ENCODE measurements at places on chromosomes 2 and 18.

DNA sequence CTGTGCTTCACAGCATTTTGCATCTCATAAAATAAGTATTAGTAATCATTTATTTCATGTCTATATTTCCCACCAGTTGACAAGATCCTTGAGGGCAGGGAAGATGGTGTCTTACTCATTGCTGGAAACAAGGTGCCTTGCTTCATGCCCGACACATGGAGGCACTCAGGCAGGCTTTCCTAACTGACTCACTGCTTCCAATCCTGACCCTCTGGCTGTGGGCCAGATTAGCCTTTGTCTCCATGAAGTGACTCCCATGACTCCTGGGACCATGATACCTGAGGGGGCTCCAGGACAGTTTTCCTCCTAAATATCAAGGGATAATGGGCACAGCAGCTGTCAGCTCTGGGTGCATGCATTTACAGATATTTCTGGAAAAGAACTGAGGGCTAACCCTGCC lies 275.1 kb downstream of the AGPS start:
- no peak for DNase-seq

GRCh38 chr18:55307505-55307904 lies 280.5 kb downstream of the TCF4 start:
- no peak for DNase-seq

GRCh38 chr2:180542511-180542910 lies 437.9 kb upstream of the UBE2E3 start:
- no peak for DNase-seq

- no peak for DNase-seq
Observed at GRCh38 chr2:48089644-48090043, 183.3 kb upstream of the FBXO11 start.

GRCh38 chr2:111068435-111069058 lies 52.2 kb upstream of the BCL2L11 start:
- DNase-seq: no peak

DNA sequence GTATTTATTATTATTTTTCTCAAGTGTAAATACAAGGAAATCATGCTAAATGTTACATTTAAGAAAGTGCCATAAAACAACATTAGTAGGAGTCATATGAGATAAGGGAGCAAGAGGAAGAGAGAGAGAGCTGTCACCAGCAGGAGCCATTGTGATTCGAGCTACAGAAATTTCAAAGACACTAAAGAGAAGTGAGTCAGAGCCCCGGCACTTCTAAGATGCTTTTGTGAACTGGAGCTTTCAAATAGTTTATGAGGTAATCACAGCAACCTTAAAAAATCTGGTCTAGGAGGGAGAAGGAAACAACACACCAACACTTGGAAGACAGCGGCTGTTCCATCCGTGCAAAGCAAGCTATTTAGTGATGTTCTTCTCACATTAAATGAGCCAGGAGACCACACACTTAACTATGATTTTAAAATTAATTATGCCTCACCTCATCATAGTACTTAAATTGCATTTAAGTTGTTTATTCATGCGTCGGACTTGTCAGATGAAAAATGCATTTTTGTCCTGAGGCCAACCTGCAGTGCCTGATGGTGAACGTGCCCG lies 382.7 kb upstream of the SALL3 start:
- no peak for DNase-seq

GRCh38 chr2:21486445-21486844 lies 362.7 kb downstream of the TDRD15 start:
- no peak for DNase-seq

GRCh38 chr2:230234845-230235244 lies 9.3 kb downstream of the SP140 start:
- no peak for DNase-seq

GRCh38 chr2:42713920-42714319 lies 50.0 kb downstream of the OXER1 start:
- DNase-seq: no peak

DNA sequence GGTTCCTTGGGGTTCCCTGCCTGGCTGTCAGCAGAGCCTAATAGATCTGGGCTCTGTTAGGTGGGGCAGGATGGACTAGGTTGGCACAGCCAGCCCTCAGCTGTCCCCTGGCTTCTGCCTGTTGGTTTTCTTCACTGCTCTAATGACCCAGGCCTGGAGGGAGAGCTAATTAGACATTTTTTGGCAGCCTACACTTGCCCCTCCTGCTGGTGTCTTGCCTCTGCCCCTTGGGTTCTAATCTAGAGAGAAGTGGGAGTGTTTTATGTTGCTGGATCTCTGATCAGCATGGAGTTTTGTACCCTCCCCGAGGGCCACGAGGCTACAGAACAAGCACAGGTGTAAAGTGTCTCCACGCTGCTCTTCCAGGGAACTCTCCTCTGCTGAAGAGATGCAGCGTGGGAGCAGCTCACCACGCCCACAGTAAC lies 199.4 kb upstream of the RASGRP3 start:
- no peak for DNase-seq

DNA sequence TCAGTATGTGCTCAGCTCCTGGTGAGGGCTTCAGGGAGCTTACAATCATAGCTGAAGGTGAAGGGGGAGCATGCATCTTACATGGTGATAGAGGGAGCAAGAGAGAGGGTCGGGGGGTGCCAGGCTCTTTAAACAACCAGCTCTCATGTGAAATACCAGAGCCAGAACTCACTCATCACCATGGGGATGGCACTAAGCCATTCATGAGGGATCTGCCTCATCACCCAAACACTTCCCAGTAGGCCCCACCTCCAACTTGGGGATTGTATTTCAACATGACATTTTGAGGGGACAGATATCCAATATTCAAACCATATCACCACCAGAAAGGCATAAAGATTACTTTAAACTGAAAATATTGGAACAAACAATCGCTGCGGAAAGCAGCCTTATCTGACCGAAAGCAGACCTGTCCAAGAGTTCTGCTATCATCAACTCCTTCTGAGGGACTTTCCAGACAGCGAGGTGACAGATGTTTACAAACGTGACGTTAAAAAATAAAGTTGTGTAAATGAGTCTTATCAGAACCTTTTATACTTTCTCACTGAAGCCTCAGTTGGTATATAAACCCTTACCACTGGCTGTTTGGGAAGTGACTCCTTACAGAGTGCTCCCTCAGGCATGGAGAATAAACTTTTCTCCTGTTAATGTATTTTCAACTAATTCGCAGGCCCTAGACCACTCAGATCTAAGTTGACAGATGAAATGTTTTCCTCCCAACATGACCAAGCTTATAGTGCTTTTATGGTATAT lies 35.5 kb upstream of the PTH2R start:
- DNase-seq: no peak

DNA sequence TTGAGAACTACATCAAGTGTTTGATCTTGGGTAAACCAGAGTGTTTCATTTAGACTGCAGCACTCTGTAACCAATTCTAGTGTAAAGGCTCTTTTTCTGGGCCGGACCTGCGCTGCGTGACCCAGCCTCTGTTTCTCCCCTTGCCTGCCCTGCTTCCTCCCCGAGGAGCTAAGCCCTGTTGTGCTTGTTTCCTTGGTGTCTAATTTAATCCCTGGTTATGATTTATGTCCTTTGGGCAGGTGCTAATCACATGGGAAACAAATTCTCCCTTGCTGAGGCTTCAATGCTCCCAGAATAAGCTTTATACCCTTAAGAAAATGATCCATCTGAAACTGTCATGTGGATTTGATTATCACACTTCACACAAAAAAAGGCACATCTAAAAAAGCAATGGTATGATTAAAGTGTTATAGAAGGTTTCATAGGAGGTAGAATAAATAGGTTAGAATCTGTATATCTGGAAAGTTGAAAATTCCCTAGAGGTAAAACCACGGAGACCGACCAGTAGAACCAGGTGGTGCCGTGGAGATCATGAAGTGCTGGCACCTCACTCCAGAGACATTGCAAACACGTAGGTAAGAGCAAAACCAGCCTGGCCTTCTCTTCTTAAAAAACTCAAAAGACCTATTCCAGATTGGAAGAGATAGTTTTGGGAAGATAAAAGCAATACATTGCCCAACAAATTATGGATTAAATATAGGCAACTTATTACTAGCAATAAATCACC lies 31.0 kb upstream of the SLC9A2 start:
- DNase-seq: no peak
